ENCODE measurements at places on chromosomes 11 and 22. TPM values are rescaled to one million over a fixed set of nuclear protein-coding genes. Genes with fewer than 3 reads are reported as not detected.
A peak's percentile ranks its signal among the peaks of the same experiment; 100 is the strongest.

Gene VSIG10L2
- total RNA-seq, result 1.1 TPM

Gene CLDN5
- 192 TPM for total RNA-seq

Gene LUZP2
- not detected for total RNA-seq

Gene RGL4
- total RNA-seq, result not detected

Gene FANCF
- 10.4 TPM for total RNA-seq

Gene P2RX6
- total RNA-seq, result 1.2 TPM

Gene BTG4
- not detected for total RNA-seq

GRCh38 chr11:64874308-64875240, 3.8 kb downstream of the EHD1 start:
- H3K4me1 ChIP-seq, result peaks cover 17% of the 10 kb centered on the region
- H3K27me3 ChIP-seq, result no peaks in the 10 kb centered on the region
- no peak overlapping the region for H3K27ac ChIP-seq
- no peaks in the 10 kb centered on the region for H3K36me3 ChIP-seq

DNA sequence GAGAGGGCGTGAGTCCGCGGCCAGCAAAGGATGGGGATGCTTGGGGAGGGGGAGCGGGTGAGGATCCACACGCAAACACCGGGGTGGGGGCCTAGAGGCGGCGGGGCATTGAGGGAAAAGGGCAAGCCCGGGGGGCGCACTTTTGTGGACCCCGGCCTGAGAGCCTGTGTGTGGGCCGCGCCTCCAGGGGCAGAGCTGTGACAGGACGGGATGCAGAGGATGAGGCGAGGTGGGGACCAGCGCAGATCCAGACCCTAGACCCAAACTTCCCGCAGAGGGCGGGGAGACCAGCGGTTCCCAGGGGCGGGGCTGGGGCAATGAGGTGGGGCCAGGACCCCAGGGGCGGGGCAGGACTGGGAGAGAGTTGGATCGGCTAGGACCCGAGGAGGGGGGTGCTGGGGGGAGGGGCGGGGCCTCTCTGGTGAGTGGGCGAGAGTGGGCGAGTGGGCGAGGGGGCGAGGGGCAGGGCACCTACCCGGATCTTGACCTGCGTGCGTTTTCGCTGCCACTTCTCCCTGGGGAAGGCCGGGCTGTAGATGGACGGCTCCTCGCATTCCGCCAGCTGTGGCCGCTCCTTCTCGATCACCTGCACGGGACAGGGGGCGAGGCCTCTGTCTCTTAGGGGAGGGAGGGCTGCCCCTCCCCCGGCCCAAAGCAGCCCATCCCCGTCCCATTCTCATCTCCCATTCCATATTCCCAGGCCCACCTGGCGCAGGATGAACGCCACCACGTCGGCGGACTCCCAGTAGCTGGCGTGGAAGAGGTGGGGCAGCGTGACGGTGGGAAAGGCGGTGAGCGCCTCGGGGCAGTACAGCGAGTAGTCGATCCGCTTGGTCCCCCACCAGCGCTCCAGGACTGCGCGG, 10.6 kb downstream of the PITPNM1 start:
- H3K4me1 ChIP-seq, result no peaks in the 10 kb centered on the region
- no peak overlapping the region for H3K27ac ChIP-seq
- H3K36me3 ChIP-seq, result no peaks in the 10 kb centered on the region
- no peaks in the 10 kb centered on the region for H3K27me3 ChIP-seq
- H3K4me3 ChIP-seq, result no peak overlapping the region

- H3K27me3 ChIP-seq, result no peaks in the 10 kb centered on the region
- no peak for DNase-seq
- no peaks in the 10 kb centered on the region for H3K36me3 ChIP-seq
- H3K4me3 ChIP-seq, result no peak overlapping the region
- no peak overlapping the region for H3K27ac ChIP-seq
These were observed 58.9 kb upstream of the CLMP start for GRCh38 chr11:123253911-123254310.

GRCh38 chr11:66022401-66023185, 3.7 kb downstream of the CATSPER1 start:
- no peak overlapping the region for H3K4me3 ChIP-seq
- DNase-seq, result peak; percentile 75
- no peaks in the 10 kb centered on the region for H3K4me1 ChIP-seq
- H3K36me3 ChIP-seq, result no peaks in the 10 kb centered on the region
- no peak overlapping the region for H3K27ac ChIP-seq

- no peaks in the 10 kb centered on the region for H3K36me3 ChIP-seq
- no peaks in the 10 kb centered on the region for H3K4me1 ChIP-seq
- H3K27me3 ChIP-seq, result no peaks in the 10 kb centered on the region
- H3K4me3 ChIP-seq, result no peak overlapping the region
- H3K27ac ChIP-seq, result no peak overlapping the region
These were observed 54.7 kb downstream of the PHF21B start for GRCh38 chr22:44955102-44955501.

GRCh38 chr11:6474413-6474792, 662 bp upstream of the TRIM3 start:
- H3K27ac ChIP-seq, result peak overlapping the region; percentile 96
- DNase-seq, result no peak
- no peaks in the 10 kb centered on the region for H3K27me3 ChIP-seq
- no peaks in the 10 kb centered on the region for H3K36me3 ChIP-seq

DNA sequence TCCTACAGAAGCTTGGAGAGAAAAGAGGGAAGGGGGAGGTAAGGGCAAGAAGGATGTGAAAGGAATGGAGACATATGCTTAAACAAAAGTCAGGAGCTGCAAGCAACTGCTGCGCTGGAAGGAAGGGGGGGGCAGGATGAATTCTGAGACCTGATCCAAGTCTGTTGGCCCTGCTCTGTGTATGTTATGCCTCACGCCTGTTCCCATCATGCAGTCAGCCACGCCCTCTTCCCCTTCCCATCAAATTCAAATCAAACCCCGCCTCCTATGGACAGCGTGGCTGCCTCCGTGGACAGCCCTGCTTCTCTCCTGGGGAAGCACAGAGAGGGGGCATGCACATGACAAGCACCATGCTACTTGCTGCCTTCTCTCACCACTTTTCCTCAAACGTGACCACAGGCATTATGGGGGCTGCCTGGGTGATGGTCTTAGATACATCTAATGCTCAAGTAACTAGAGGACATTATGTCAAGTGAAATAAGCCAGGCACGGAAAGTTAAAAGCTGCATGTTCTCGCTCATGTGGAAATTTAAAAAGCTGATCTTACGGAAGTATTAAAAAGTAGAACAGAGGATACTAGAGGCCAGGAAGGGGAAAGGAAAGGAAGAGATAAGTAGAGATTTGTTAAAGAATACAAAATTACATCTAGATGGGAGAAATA, 45.8 kb upstream of the CYP2D6 start:
- no peak overlapping the region for H3K4me3 ChIP-seq
- H3K4me1 ChIP-seq, result no peaks in the 10 kb centered on the region
- H3K36me3 ChIP-seq, result no peaks in the 10 kb centered on the region
- H3K27ac ChIP-seq, result no peak overlapping the region

GRCh38 chr11:31464436-31464835, 45.0 kb downstream of the IMMP1L start:
- H3K27ac ChIP-seq, result no peak overlapping the region
- DNase-seq, result no peak
- H3K4me1 ChIP-seq, result no peaks in the 10 kb centered on the region

- no peaks in the 10 kb centered on the region for H3K4me1 ChIP-seq
- H3K27me3 ChIP-seq, result no peaks in the 10 kb centered on the region
- no peak overlapping the region for H3K4me3 ChIP-seq
- H3K27ac ChIP-seq, result peak overlapping the region; percentile 68
These were observed 35.6 kb downstream of the AMPD3 start for GRCh38 chr11:10490398-10491241.

GRCh38 chr22:19821523-19822300, 33.0 kb downstream of the GNB1L start:
- H3K27me3 ChIP-seq, result no peaks in the 10 kb centered on the region
- no peak for DNase-seq
- no peak overlapping the region for H3K4me3 ChIP-seq

DNA sequence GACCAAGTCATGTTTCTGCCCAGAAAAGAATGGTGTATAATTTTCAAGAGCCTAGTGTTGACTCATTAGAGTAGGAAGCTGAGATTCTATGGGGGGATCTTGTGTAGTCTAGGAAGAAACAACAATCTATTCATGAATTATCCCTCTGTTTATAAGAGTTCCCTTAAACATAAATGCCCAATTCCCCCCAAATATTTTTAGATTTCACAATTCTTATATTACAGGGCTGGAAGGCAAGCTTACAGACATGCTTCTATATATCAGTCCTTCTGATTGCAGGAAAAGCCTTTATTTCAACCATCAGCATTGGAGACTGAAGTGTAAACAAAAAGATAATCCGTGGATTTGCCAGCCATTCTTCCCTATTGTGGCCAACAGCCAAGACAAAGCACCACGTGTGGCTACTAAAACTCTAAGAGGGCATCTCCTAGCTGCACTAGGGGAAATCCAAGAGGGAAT, 71.4 kb downstream of the NAT10 start:
- no peaks in the 10 kb centered on the region for H3K27me3 ChIP-seq
- no peaks in the 10 kb centered on the region for H3K36me3 ChIP-seq
- no peak overlapping the region for H3K4me3 ChIP-seq
- no peaks in the 10 kb centered on the region for H3K4me1 ChIP-seq

- no peak overlapping the region for H3K27ac ChIP-seq
- no peak for DNase-seq
- no peaks in the 10 kb centered on the region for H3K4me1 ChIP-seq
- no peaks in the 10 kb centered on the region for H3K36me3 ChIP-seq
These were observed 64.0 kb downstream of the ANO5 start for GRCh38 chr11:22256876-22257275.

DNA sequence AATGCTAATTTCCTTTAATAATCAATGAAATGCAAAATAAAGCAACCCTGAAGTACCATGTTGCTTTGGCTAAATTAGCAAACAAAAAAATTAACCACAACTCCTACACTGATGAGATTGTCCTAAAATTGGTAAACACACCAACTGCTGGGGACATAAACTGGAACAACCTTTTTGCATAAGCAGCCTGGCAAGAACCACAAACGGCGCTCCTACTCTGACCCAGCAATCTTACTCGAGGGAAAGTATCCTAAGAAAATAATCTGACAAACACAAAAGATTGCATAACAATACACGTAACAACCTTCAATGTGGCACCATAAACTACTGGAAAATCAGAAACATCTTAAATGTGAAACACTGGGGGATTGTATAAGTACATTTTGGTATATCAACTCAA, 189.8 kb upstream of the PITPNB start:
- H3K27me3 ChIP-seq, result no peaks in the 10 kb centered on the region
- H3K27ac ChIP-seq, result no peak overlapping the region
- no peak for DNase-seq

DNA sequence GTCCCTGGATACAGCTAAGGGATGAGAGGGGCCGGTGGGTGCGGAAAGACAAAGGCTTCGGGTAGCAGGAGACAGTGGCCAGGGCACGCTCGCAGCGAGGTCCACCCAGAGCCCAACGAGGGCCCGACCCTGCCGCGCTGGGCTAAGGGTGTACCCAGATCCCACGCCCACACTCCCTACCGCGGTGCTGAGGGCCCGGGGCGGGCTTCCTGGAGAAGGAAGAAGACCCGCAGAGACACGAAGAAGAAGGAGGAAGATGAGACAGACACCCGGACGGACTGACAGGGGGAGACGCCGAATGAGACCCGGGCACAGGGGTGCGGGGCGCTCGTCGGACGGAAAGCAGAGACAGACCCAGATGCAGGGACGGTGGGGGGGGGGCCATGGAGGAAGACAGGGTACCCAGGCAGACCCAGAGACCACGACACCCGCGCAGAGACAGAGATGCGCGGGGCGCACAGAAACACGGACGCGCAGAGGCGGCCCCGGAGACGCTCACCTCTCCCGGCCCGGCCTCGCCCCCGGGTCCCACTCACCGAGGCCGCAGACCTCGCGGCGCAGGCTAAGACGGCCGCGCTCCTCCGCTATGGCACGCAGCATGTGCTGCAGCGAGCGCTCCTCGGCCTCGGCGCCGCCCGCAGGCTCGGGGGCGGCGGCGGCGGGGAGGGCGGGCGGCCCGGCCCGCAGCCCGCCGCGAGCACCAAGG, 437 bp downstream of the KIAA0930 start:
- no peaks in the 10 kb centered on the region for H3K4me1 ChIP-seq
- DNase-seq, result peak; percentile 34
- H3K4me3 ChIP-seq, result peak overlapping the region; percentile 71
- peak overlapping the region; percentile 31 for H3K27ac ChIP-seq
- no peaks in the 10 kb centered on the region for H3K36me3 ChIP-seq

GRCh38 chr22:35491908-35492380, 48.7 kb upstream of the RASD2 start:
- no peaks in the 10 kb centered on the region for H3K4me1 ChIP-seq
- H3K27ac ChIP-seq, result no peak overlapping the region
- H3K36me3 ChIP-seq, result no peaks in the 10 kb centered on the region
- no peak overlapping the region for H3K4me3 ChIP-seq

GRCh38 chr11:105168457-105168856, 28.9 kb upstream of the CARD18 start:
- no peak overlapping the region for H3K4me3 ChIP-seq
- H3K4me1 ChIP-seq, result no peaks in the 10 kb centered on the region
- no peak overlapping the region for H3K27ac ChIP-seq
- no peak for DNase-seq

- no peak overlapping the region for H3K27ac ChIP-seq
- no peak for DNase-seq
- no peak overlapping the region for H3K4me3 ChIP-seq
These were observed 123.9 kb downstream of the VPREB1 start for GRCh38 chr22:22368516-22368915.

DNA sequence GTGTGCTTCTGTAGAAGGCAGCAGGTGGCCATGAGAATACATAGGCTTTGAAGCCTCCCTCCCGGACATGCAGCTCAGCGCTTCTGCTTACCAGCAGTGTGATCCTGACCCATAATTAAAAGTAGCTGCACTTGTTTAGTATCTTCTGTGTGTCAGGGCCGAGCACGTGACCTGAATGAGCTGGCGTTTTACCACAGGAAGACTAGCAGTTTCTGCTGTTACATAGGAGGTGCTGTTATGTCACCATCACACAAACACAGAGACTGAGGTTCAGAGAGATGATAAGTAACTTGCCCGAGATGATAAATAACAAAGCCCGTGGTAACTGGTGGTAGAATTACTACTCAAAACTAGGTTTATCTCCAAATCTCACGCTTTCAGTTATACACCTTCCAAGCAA, 329.5 kb downstream of the OPCML start:
- H3K4me1 ChIP-seq, result no peaks in the 10 kb centered on the region
- no peak for DNase-seq
- H3K4me3 ChIP-seq, result no peak overlapping the region
- H3K27me3 ChIP-seq, result no peaks in the 10 kb centered on the region

- no peak overlapping the region for H3K27ac ChIP-seq
- no peaks in the 10 kb centered on the region for H3K27me3 ChIP-seq
- H3K4me1 ChIP-seq, result no peaks in the 10 kb centered on the region
- DNase-seq, result no peak
- H3K36me3 ChIP-seq, result no peaks in the 10 kb centered on the region
These were observed 11.6 kb downstream of the MISFA start for GRCh38 chr11:18611196-18611595.

- H3K27me3 ChIP-seq, result no peaks in the 10 kb centered on the region
- H3K4me1 ChIP-seq, result no peaks in the 10 kb centered on the region
- H3K27ac ChIP-seq, result no peak overlapping the region
- no peak for DNase-seq
These were observed 56.5 kb upstream of the BLID start for GRCh38 chr11:122172352-122173073.

GRCh38 chr11:63737718-63738117, 30.9 kb downstream of the ZFTA start:
- H3K27me3 ChIP-seq, result no peaks in the 10 kb centered on the region
- H3K27ac ChIP-seq, result no peak overlapping the region
- no peaks in the 10 kb centered on the region for H3K36me3 ChIP-seq

- H3K27ac ChIP-seq, result no peak overlapping the region
- no peaks in the 10 kb centered on the region for H3K4me1 ChIP-seq
- H3K27me3 ChIP-seq, result no peaks in the 10 kb centered on the region
These were observed 688.1 kb downstream of the BRD1 start for GRCh38 chr22:49139492-49140151.

All from uterus (tissue), 4 donors.